ENCODE measurements at places on chromosomes 11 and 22. TPM values are rescaled to one million over a fixed set of nuclear protein-coding genes. Genes with fewer than 3 reads are reported as not detected.

The GGT5 gene
- 1.3 TPM for total RNA-seq

The MAPK12 gene
- 56.0 TPM for total RNA-seq

The POLR2F gene
- 147 TPM for total RNA-seq

The ANO1 gene
- total RNA-seq: 0.07 TPM

The DGAT2 gene
- total RNA-seq: 1.8 TPM
